Stimulated activated CD8-positive, alpha-beta memory T cell treated with anti-CD3 and anti-CD28 coated beads, Interleukin-12 subunit alpha, Interleukin-12 subunit beta, amount 100 ng/mL, for 1 hour (primary cell): ENCODE measurements at places on chromosomes 7 and 10.

- DNase-seq = no peak
These were observed 14.2 kb downstream of the VTI1A start for GRCh38 chr10:112461029-112461887.

DNA sequence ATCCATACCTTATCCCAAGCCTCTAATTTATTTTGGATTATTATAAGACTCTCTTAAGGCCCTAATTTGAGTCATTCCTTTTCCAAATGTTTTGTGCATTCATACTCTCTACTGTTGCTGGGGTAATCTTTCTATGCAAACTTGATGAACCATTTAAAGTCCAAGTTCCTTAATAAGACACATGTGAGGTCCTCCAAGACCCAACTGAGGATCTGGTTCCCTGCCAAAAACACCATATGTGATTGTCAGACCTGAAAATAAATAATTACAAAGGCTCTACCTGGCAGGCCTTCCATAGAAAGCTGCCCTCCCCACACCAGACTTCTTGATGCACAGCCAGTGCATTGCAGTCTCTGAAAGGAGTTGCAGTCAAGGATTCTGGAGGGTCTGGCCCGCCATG is 257.9 kb upstream of the AKR1E2 start:
- no peak for DNase-seq

DNA sequence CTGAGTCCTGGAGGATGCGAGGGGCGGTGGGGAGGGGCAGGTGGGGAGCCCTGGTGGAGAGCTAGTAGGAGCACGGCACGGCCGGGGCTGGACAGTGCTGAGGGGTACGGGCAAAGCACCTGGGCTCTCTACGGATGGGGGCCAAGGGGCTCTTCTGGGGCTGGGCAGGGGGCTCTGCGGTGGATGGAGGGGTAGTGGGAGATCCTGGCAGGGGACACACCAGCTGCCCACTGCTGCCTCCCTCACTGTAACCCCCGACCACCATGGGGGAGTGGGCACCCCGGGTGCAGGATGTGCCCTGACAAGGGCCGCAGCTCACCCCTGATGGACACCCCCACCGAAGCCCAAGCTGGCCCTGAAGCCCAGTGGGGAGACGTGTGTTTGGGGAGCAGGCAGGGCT is 203.3 kb downstream of the ELFN1 start:
- no peak for DNase-seq

- no peak for DNase-seq
These were observed 412 bp upstream of the PPIA start for GRCh38 chr7:44796034-44796503.

- DNase-seq = no peak
These were observed 25.5 kb downstream of the ZFAND4 start for GRCh38 chr10:45647118-45647517.

DNA sequence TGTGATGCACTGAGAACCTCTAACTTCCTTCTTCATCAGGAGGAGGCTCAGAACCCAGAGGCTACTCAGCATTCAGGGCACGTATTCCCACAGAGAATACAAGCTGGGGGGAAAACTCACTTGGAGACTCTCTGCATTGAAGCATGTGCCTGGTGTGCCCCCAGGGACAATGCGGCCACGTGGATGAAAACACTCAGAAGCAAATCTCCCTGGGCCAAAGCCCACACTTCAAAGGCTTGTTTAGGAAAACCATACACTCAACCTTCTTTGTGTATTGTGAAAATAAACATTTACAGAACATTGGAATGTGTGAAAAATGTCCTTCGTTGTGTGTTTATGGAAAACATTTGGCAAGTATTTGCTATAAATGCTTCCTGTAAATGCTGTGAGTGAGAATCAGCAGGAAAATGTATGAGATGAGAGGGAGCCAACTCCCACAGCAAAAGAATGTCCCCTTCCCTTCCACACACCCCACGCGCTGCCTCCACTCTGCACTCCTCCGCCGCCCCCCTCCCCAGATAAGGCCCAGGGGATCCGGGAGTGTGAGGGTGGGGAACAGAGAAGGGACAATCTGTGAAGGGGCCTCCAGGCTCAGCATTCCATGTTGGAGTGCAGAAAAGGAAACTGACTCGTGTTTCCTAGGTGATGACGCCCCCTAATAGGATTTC is 339.5 kb downstream of the ELMO1 start:
- DNase-seq = no peak

DNA sequence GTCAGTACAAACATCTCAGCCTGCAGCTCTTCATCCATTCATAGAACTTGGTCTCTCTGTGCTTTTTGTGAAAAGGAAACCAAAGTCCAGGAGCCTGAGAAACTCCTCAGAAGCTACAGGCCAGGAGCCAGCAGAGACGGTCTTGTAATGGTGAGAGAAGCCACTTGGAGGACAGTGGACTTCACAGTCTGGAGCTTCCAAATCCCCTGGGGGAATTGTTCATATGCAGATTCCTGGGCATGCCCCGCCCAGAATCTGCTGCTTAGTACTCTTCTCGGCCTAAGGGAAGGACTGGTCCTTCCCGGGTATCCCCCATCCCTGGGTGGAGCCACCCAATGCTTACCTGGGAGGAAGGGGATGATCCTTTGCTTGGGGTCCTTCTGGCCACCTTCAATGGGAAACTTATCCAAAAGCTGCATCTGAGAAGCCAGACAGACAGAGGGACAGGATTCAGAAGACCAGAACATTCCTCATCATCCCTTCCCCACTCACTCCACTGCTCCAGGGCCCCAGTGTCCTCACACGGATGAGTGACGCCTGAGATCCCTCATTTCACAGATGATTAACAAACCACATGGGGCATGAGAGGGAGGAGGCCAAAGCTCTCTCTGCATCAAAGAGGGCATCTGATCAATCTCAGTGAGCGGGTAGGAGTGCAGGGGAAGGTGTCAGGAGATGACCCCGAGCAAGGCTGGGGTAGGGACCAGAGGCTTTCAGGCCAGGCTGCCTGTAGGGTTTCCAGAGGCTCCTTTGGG is 88.4 kb downstream of the SH3PXD2A start:
- no peak for DNase-seq

DNA sequence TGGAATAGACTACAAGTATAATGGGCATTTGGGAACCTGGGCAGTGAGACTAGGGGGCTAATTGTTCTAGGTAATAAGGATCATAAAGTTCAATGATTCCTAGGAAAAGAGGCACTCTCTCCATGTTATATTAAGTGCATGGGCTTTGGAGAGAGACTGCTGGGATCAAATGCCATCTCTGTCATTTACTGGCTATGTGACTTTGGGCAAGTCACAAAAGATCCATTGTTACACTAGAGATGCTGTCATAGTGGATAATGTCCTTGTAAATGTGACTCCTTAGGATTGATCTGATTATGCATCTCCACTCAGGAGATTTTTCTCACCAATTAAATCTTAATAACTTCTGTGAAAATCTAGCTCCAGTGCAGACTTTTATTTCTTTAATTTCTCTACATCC is 156.3 kb upstream of the CACNA2D1 start:
- no peak for DNase-seq

DNA sequence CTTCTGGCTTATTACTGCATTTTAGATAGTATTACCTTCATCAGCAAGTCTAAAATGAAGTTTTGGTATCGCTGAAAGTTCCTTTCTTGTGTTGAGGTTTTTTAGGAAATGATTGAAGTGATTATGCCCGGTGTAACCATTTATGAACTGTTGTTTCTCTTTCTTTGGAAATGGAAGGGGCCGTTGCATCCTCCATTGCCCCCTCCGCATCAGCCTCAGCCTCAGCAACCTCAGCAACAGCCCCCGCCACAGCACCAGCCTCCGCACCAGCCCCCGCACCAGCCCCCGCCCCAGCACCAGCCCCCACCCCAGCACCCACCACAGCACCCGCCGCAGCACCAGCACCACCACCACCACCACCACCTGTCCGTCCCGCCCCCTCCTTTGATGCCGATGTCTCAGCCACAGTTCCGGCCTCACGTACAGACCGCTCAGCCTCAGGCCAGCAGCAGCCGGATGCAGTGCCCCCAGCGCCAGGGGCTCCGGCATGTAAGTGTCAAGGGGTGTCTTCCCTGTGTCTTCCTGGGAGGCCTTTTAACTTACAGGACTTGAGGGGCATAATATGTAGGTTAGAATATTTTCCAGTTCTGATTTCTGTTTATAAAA is 72.6 kb downstream of the SHH start:
- no peak for DNase-seq

DNA sequence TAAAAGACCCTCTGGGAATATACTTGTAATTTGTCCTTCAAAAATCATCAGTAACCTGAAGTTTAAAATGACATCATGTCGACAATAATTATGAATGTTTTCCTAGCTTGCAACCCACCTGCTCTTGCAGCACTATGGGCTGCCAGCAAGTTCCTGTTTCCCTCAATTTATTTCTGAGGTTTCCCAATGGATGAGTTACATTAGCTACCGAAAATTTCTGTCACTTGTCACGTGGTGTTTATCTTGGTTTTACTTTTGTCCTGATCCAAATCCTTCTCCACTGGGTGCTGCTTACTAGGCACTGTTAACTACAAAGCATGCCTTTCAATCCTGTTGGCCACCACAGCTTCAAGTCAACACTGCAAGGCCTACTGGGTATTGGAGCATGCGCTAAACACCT is 31.5 kb downstream of the GIMAP8 start:
- no peak for DNase-seq

DNA sequence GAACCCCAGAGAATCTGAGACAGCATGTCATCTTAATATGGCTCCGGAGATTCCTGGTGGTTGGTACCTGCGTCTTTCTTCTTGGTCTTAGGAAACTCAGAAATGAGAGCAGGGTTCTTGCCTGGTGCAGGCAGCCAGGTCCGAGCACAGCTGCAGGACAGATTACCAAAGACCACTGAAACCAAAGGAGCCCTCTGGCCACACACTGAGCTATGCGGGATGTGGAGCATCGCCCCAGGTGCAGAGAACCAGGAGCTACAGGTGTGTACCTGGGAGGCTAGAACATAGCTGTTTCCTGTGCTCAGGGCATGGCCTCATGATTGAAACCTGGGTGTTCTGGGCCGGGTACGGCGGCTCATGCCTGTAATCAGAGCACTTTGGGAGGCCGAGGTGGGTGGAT is 635.4 kb downstream of the CALN1 start:
- DNase-seq = no peak

DNA sequence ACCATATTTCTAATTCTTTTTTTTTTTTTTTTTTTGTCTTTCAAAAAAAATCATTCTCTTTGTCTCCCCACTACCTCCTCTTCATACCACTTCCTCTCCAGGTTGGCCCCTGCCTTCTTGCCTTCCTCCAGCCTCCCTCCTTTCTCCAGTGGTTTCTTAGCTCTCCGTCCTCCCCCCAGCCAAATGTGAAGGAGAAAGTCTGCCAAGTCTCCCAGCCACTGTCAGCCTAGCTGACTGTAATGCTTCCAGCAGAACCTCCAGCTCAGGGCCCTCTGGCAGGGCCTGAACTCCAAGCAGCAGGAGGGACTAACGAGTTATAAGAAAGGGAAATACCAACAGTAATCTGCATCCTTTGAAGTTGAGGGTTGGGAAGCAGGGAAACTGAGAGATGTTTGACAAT is 35.5 kb upstream of the BICC1 start:
- DNase-seq = no peak

DNA sequence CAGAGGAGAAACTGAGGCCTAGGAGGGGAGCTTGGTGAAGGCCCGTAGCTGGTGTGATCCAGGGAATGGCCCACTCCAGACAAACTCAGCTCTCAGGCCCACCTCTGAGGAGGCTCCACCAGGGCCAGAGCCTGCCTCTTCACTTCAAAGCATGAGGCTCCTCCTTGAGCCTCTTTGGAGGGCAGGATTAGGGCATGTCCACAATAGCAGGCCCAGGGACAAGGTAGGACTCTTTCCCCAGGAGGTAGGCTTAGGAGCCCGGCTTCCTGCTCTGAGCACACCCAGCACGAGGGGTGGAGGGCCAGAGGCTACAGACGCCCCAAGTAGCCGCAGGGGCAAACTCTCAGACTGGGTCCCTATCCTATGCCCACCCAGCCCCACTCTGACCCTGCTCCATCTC is 164.6 kb upstream of the ZMIZ1 start:
- no peak for DNase-seq

GRCh38 chr7:111951052-111951451 is 255.1 kb downstream of the DOCK4 start:
- no peak for DNase-seq

GRCh38 chr7:105854498-105854897 is 21.9 kb downstream of the ATXN7L1 start:
- DNase-seq = no peak
